ENCODE measurements at places on chromosomes 5 and 9.

DNA sequence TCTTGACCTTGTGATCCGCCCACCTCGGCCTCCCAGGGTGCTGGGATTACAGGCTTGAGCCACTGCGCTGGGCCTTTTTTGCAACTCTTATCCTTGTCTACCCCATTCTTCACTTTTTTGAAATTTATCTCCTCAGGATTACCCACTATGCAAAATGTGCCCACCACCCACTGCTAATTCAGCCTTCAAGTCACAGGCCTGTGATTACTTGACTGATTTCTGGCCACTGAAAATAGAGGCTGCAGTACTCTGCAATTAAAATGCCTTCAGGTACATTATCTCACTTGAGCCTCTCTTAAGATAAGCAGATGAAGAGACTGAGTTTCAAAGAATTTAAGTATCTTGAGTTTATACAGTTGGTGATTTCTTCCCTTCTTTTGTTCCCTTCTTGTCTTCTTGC is 112.4 kb upstream of the SPATA31D4 start:
- no peak for DNase-seq

- peak; percentile 53 for DNase-seq
Observed at GRCh38 chr9:101601904-101602765, 7.4 kb upstream of the PPP3R2 start.

DNA sequence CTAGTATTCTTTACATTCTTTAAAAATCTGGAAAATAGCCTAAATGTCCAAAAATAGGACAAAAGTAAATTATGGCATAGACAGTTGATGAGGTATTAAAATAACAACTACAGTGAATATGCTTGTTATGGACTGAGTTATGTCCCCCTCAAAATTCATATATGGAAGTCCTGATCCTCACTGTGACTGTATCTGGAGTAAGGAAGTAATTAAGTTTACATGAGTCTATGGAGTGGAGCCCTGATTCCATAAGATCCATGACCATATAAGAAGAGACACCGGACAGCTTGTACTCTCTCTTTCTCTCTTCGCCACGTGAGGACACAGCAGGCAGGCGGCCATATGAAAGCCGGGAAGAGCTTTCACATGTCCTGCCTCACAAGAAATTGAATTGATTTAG is 28.6 kb upstream of the C5orf58 start:
- no peak for DNase-seq

DNA sequence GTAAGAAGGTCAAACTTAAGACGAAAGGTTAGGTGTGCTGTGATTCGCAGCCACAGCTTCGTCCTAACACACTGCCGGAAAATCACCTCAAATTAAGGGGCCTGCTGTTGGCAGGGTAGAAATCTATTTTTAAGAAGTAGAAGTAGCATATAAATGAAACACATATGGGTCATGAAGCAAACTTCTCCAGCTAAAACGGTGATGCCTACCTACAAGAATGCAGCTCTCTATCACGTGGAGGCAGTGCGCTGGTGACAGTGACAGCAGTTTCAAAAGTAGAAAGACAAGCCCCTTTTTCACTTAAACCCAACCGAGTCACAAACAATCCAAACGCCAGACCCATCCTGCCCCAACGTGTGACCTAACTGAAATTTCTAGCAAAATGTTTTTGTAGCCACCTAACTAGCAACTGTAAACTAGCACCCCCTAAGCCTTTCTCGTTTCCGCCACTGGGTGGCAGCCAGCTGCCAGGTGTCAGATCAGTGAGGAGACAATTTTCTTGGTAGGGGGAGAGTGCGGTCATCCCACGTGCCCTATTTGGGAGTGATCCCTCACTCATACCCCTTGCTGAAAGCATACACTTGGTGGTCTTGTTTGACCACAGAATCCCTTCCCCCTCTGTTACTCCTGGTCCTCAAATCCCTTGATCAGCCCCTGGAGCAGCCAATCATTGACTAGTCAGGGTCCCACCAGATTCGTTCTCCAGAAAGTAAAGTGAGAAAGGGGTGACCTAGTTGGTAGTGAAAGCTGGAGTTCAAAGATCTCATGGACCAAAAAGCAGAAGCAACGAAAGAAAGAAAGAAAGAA is 71.8 kb upstream of the MAMDC2 start:
- DNase-seq, result peak; percentile 51

DNA sequence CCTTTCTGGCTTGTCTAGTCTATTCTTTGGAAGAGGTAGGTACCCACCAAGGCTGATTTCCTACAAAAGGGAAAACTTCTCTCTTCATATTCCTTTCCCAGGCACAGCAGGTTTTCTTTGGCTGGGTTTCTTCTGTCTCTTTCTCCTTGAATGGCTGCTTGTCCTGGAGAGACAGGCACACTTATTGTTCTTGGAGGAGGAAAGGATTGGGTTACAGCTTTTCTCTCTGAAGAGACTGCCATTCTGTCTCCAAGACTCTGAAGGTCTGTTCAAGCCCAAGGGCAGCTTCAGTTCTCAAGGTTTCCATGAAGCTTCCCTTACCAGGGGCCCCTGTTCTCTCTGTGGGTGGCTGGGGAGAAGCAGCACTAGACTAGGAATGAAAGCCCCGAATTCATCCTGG is 33.9 kb downstream of the ACTBL2 start:
- DNase-seq, result peak; percentile 11

- DNase-seq, result no peak
Observed at GRCh38 chr5:7970816-7971215, 101.9 kb downstream of the MTRR start.

GRCh38 chr5:5978501-5979376 is 399.6 kb downstream of the MED10 start:
- no peak for DNase-seq

- no peak for DNase-seq
Observed at GRCh38 chr5:35083150-35083549, 35.4 kb upstream of the AGXT2 start.

DNA sequence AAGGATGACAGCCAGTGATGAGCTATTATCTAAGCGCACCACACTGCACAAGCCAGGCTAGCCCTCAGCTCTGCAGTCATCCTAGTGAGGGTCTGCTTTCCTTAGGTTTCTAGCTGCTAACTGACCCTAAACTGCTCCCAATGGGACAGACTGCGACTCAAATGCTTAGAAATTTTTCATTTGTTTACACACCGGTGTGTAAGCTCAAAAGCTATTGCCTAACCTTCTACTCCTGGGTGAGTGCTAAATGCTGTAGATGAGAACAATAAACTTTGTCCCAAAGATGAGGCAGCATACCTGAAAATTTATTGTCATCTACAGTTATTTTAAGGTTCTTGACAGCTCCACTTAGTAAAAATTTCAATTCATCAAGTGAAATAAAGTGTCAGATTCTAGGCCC is 311.4 kb downstream of the TMEM167A start:
- no peak for DNase-seq

GRCh38 chr9:98745470-98745869 is 36.7 kb upstream of the GABBR2 start:
- no peak for DNase-seq

- no peak for DNase-seq
Observed at GRCh38 chr9:130448771-130449603, 4.2 kb downstream of the ASS1 start.

- no peak for DNase-seq
Observed at GRCh38 chr5:58844395-58844794, 261.5 kb downstream of the RAB3C start.

- no peak for DNase-seq
Observed at GRCh38 chr9:68847765-68848164, 142.7 kb downstream of the PIP5K1B start.

DNA sequence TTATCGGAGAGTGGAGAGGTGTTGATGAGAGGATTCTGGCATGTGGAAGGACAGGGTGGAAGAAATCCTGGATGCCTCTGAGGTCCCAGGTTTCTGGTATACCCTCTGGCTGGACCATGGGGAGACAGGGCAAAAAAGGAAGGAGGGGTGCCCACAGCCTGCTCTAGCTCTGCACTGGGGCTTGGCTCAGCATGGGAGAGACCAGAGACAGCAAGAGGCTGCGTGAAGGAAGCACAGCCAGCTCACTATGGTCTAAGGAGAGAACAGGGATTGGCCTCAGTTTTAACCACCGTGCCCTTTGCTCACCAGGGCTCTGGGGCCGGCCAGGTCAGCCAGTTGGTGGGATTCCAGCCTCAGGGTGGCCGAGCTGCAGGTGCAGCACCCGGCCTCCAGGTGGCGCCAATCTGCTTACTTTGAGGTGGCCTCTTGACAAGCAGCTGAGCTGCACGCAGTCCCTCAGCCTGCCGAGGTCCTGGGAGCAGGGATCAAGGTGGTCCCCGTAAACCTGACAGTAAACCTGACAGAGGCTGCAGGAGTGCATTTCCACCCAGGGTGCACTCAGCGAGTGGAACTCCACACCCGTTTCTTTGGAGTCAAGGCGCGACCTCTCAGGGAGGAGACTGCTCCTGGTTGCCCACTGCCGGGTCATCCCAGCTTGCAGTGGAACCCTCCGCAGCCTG is 25.0 kb upstream of the SPTLC1 start:
- DNase-seq, result peak; percentile 76

DNA sequence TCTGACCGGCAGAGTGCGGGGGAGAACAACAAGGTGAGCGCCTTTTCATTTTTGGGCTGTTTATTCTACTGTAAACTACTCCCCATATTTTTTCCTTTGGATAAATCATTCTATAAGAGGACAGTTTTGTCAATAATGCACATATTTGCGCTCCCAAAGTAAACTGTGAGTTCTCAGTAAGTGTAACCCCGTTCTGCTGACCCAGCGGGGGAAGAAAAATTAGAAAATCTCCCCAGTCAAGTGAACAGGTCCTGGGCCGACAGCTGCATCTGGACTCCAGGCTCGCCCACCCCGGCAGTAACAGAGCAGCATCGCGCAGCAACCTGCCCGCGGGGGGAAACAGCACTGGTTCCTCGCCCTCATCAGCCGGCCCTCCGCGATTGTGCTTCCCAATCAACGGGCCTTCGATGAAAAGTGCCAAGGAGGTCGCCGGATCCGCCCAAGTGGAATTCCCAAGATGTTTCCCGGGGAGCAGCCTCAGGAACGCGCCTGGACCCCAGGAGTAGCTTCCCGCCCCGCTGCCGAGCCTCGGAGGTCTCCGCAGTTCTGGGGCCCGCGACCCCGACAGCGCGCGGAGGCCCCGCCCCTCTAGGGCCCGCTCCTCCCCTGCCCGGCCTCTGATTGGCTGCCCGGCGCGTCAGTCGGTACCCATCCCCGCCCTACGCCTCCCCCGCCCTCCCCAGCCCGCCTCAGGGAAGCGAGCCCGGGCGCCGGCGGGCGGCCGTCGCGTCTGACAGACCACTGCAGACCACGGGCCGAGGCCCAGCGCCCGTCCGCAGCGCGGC is at the start of gene OTULINL:
Gene OTULINL (plus strand): TSS at position 687 of the 785 bp plus-strand sequence. CDS start 103 bp downstream, outside the sequence.
- peak; percentile 91 for DNase-seq

DNA sequence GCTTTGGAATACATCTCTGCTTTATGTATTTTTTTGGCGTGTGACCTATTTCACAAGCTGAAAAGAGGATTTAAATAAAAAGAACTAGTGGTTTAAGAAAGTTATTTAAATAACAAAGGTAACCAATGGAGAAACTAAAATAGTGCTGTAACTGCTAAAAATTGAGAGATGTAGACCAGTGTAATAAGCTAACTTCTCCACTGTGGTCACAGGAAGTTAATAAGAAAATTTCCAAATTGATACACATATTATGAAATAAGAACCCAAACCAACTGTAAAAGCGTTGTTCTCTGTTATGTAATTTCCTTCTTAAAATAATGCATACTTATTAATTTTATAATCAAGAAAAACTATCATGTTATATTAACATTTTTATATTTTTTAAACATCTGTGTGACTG is 29.1 kb upstream of the ZFAND5 start:
- no peak for DNase-seq
